CMK (cell line): ENCODE measurements at places on chromosomes 5 and 9.

DNA sequence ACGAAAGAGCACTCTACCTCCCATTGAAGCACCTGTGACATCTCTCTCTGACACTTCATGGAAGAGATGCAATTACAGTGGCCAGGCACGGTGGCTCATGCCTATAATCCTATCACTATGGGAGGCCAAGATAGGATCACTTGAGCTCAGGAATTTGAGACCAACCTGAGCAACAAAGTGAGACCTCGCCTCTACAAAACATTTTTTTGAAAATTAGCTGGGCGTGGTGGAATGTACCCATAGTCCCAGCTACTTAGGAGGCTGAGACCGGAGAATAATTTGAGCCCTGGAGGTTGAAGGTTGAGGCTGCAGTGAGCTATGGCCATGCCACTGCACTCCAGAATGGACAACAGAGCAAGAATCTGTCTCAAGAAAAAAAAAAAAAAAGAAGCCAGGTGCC, 45.5 kb downstream of the GLDC start:
- DNase-seq, result no peak

GRCh38 chr9:1880038-1880565, 135.0 kb upstream of the SMARCA2 start:
- no peak for DNase-seq

DNA sequence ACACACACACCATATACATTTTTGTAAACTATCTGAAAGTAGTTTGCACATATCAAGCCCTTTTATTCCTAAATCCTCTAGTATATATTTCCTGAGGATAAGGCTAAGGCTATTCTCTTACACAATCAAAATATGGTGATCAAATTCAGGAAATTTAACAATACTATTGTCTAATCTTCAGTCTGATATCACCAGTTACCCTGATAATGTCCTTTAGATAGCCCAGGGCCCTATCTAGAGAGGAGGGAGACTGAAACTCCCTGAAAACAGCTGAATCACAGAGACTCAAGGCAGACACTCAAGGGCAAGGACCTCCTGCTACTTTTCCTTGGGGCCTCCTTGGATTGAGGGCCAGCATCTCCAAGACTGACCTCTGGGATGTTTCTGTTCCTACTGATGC, 30.4 kb downstream of the PTTG1 start:
- DNase-seq, result no peak

- DNase-seq, result no peak
Observed at GRCh38 chr5:88172847-88173758, 95.5 kb downstream of the TMEM161B start.

DNA sequence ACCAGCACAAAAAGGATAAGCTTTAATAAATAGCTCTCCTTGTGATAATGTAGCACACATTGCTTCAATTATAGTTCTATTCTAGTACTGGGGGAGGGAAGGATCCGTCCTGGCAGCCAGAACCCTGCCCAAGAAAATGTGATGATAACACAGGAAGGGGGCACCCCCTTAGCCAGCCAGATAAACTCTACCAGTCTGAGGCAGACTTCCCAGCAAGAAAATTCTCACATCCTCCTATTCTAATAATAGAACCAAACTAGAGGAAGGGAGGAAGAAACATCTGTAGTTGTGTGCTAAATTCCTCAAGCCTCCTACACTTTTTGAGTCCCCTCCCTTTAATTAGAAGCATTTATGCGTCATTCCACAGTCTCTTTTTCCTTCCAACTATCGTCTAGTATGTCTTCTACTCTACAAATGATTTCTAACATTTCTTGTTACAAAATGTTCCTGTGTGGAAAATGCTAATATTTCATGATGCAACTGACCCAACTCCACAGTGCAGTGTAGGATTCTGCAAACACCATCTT, 261.0 kb downstream of the SEMA5A start:
- DNase-seq, result no peak

GRCh38 chr5:147818290-147818689, 13.2 kb downstream of the SPINK1 start:
- DNase-seq, result no peak

DNA sequence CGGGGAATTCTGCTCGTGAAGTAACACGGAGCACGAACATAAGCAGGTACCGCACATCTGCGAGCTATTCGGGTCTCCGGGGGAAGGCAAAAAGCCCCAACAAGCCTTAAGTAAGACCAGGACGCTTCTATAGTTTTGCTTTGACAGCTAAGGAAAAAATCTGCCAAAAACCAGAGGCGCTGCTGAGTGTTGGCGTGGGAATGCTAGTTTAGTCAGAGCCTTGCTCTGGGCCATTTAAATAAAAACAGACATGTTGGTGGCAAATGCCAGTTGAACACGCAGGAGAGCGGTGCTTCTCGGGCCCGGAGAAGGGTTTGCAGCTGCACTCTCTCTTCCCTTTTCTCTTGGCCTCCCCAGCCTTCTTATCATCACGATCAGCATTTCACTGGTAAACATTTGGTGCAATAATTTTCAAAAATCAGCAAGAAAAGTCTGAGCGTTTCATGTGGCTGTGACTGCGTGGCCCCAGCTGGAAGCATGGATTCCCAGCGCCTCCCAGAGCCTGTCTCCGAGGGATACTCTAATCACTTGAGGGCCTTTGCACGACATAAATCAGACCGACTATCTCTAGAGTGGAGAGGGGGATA, 6.4 kb upstream of the NOTCH1 start:
- no peak for DNase-seq

DNA sequence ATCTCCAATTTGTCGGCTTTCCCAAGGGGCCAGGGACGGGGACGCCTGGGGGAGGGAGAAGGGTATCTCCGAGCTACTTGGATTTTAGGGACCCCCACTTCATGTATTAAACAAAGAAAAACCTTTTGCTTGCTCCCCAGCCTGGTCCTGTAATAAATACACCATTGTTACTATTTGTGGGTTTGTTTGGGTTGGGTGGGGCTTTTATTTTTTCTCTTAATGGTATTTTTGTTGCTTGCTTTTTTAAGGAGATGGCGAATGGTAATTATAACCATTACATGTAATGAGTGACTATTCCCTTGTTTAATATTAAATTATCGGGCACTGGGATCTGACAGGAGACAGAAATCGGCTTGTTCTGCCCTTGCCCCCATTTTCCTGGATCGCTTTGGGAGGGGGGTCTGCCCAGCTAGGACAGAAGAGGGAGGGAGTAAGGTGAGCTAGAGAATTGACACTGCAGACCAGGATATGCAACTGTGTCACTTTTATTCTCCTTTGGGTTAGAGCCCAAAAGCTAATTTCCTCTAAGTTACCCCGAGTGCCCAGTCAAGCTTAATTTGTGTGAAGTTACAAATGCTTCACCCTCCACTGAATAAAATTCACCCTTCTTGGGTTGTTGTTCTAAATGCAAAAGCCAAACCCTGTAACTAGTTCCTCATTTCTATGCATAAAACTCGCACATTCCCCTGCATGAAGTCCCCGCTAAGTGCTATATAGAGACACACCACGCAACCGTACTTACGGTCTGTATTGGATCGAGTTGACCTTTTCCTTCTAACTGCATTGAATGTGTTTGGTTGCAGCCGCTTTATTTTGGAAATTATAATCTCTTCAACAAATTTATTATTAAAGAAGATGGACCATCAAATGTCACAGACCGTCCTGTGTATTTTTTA, 1.6 kb upstream of the ZNF608 start:
- DNase-seq, result no peak

DNA sequence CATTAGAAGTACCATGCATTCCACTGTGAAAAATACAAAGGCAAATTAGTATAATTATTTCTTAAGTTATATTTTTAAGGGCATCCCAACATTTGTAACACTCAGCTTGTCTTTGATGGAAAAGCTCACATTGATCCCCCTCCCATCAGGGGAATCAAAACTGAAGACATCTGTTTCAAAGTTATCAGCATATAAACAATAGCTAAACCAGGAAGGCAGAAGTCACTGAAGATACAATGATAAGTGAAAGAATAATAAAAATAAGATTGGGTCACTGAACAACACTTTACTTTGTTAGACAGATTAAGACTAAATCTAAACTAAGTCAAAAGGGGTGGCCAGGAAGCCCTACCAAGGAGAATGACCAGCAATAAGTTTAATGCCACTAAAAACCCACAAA, 801.9 kb upstream of the ACO1 start:
- no peak for DNase-seq

DNA sequence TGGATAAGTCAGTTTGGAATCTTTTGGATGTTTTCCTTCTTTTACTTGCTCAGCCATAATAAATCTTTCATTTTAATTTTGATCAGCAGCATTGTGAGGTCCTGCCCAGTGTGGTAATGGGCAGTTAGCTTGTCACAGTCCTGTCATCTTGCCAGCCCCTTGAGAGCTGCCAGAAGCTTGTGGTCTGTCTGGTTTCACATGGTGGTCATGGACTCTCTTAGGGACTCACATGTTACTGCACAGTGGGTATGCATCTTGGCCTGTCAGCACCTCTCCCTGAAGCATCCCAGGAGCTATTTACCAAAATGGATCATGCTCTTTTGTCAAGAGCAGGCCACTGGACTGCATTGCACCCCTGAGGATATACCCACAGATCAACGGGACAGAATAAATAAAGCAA, 60.3 kb downstream of the DAPK1 start:
- DNase-seq, result no peak

DNA sequence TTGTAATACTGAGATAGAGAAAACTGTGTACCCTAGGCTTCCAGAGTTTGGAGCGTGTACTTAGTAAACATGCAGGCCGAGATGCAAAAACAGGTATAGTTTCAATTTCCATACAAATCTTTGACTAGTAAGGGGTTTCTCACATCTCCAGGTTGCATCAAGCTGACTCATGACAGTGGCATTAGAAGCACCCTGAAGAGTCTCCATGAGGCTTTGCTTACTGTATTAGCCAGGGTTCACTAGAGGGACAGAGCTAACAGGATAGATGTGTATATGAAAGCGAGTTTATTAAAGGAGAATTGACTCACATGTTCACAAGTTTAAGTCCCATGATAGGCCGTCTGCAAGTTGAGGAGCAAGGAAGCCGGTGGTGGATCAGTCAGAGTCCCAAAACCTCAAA, 275.3 kb upstream of the CDH6 start:
- DNase-seq, result no peak

DNA sequence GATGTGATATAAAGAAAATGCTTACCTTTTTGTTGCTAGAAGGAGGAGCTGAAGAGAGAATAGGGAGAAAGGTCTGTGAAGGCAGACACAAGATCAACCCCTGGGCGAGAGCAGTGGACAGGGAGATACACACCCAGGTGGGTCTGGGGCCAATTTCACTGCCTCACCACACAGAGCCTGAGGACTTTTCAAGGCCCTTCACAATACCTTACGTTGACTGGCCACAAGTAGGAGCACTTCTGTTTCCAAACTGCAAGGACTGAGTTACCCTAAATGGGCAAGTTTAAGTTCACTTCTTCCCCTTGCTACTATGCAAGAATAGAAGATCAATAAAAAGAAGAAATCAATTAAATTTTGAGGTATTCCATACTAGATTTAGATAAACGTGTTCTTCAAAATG, 174.5 kb upstream of the SLC12A2 start:
- DNase-seq, result peak; percentile 5

DNA sequence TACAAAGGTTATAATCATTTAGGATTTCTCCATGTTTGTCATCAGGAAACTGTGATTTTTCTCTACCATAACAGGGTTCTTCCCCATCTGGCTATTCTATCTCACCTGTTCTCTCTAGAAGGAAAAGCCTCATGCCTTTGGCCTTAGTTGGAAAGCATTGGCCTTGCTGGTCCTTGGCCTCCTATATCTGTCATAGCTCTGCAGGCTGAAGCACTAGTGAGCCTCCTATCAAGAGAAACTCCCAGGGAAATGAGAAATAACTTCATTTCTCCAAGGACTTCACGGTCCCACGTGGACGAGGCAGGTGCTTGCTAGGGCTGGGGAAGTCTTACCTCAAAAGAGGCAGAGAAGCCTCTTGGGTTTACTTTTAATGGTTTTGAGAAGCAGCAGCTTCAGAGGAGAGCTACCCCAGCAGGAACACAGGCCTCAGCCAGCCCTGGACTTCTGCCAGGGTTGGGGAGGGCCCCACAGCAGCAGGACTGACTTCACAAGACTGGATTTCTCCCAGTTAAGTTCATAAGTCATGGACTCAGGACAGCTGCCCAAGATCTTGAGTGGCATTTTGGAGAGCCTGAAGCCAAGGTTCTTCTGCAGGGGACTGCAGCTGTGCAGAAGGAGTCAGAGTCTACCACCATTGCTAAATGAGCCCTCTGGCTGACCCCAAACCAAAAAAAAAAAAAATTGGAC, 15.8 kb upstream of the PSAT1 start:
- no peak for DNase-seq

- DNase-seq, result no peak
Observed at GRCh38 chr9:74728176-74728575, 159.5 kb downstream of the TRPM6 start.

DNA sequence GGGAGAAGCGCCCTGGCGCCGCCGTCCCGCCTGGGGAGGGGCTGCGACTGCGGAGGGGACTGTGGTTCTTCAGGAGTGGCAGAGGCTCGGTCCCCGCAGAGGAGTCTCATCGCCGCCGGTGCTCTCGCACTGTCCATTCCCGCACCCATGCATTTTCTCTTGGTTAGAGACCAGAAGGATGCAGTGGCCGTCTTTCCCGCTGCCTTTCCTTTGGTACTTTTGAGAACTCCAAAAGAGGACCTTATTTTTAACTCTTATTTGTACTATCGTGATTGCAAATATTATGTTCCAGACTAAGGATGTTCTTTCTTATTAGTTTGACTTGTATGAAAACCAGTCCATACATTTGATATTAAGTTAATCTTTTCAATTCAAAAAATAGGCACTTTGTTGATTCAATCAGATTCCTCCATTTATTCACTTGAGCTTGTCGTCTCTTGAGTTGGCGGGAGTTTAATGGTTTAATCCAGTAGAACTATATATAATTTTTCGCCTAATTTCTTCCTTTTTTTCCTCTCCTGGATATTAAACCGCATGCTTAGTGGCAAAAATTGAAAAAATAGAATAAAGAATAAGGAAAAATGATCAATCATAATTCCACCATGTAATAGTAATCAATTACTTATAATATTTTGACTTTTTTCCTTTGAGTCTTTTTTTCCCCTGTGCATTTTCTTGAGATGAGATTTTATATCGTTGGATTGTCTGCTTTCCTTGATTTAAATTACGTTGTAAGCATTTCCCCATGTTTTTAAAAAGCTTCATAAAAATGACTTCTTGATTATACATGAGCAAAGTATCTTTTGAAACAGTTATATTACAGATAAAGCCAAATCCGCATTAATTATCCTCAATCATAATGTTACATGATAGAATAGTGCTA, 861 bp downstream of the ZFYVE16 start:
- no peak for DNase-seq

DNA sequence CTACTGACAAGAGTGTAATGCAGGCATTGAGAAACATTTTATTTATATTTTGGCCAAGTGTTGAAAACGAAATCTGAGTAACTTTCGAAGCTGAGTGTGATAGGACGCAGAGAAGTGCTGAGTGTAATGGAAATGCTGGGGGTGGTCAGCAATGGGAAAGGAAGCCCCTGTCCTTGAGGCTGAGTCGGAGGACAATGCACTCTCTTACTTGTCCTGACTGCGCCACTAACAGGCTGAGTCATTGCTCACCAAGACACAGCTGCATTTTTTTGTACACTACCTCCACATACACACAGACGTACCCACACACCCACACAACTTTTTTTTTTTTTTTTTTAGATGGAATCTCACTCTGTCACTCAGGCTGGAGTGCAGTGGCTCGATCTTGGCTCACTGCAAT, 637.7 kb downstream of the SLCO4C1 start:
- no peak for DNase-seq

GRCh38 chr9:127711831-127712274, 3.6 kb downstream of the PTRH1 start:
- DNase-seq, result no peak

- no peak for DNase-seq
Observed at GRCh38 chr9:21660976-21661375, 141.5 kb upstream of the MTAP start.

GRCh38 chr9:91972076-91972626, 22.1 kb upstream of the ROR2 start:
- DNase-seq, result no peak
